ENCODE measurements at places on chromosomes 1 and 21.

GRCh38 chr1:53420341-53420740, 38.9 kb upstream of the DMRTB1 start:
- no peak for DNase-seq

DNA sequence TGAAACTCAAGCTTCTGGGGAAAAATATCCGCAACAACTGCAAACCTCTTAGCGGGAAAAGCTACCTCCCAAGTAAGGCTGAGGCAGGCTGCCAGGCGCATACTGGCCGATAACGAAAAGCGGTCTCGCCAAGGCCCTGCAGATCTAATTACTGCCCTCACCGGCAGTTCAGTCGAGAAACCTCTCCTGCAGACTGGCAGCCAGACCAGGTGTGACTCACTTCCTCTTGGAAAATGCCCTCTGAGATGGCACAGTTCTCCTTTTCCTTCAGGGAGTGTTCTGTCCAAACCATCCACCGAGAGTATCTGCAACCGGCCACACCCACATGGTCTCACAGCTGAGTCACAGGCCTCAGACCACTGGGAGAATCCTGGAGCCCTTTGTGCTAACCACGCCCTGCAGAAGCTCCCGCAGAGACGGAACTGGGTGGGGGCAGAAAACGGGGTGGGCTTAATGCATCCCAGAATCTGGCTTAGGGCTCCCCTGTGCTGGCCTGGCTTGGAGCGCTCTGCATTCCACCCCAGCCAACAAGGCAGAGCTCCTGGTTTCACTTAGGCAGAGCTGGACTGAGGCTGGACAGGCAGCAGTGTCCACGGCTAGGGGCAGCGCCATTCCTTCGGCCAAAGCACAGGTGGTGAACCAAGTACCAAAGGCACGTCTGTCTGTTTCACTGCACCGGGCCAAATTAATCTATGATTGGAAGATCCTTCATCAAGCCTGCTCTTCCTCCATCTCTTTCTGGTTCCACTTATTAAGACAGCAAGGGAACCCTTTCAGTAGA, 1.2 kb downstream of the S100A10 start:
- peak; percentile 53 for DNase-seq

- DNase-seq, result peak; percentile 17
Observed at GRCh38 chr1:167697667-167698141, 24.1 kb upstream of the MPZL1 start.

- no peak for DNase-seq
Observed at GRCh38 chr21:38027901-38028498, 111.7 kb upstream of the KCNJ6 start.

DNA sequence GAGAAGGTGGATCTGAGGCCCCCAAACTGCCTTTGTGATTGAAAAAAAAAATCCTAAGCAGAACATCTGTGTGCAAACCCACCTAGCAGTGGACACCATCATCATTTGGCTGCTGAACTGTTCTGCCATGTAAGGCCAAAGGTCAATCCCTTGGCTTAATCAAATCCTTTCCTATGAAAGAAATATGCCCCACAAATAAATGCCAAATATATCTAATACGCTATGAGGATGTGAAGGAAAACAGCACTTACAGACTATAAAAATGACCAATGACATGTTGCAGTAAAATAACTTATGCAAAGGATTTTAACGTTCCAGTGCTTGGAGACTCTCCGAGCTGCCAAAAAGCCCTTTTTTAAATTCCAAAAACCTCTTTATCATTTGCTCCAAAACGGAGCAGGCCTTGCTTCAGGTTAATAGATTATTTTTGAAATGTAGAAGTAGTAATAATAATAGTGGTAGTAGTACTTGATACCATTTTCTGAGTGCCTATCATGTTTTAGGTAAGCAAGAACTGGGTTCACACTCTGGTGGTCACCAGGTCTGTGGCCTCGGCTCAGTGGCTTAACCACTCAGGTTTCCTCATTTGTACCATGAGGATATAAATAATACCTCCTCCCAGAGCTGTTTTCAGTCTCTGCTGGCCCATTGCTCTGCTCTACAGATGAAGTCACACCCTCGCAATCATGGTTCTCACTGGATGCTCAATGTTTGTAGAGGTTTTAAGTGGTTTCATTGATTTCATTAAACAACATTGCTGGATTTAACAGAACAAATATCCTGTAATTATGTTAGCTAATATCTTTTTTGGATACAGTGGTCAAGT, 47.9 kb upstream of the EDEM3 start:
- DNase-seq, result no peak

DNA sequence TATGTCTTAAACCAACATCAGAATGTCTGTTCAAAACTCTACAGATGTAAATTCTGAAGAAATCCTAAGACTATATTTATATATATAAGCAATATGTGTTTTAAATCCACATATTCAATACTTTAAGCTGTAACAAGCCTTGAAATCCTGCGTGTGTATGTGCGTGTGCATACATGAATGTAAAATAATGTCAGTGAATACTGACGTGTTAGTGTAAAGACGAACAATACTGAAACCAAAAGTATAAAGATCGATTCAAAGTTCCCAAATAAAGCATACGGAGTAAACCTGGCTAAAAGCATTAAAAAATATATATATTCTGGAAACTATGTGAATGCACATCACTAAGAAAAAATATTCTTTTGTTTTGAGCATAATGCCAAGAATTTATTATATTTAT, 668.6 kb upstream of the NCAM2 start:
- DNase-seq, result no peak

- DNase-seq, result peak; percentile 78
Observed at GRCh38 chr1:229227298-229227919, 43.5 kb upstream of the RAB4A start.

- no peak for DNase-seq
Observed at GRCh38 chr21:42423685-42424084, 20.0 kb downstream of the UBASH3A start.

DNA sequence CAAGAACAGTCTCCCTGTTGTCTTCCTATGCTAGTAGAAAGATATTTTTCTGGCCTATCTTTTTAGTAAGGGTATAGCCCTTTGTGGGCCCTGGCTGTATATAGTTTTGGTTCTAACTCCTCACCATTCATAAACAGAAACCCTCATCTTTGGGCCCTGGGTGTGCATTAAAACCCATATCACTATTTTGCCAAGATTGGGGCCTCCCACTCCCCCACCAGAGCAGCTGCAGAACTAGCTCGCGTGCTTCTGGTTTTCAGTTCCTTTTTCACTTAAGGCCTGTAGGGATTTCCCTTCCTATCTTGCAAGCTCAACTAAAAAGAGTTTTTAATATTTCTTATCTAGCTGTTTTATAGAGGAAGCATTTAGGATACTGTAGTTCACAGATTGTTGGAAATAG, 106.4 kb downstream of the RGL1 start:
- no peak for DNase-seq

DNA sequence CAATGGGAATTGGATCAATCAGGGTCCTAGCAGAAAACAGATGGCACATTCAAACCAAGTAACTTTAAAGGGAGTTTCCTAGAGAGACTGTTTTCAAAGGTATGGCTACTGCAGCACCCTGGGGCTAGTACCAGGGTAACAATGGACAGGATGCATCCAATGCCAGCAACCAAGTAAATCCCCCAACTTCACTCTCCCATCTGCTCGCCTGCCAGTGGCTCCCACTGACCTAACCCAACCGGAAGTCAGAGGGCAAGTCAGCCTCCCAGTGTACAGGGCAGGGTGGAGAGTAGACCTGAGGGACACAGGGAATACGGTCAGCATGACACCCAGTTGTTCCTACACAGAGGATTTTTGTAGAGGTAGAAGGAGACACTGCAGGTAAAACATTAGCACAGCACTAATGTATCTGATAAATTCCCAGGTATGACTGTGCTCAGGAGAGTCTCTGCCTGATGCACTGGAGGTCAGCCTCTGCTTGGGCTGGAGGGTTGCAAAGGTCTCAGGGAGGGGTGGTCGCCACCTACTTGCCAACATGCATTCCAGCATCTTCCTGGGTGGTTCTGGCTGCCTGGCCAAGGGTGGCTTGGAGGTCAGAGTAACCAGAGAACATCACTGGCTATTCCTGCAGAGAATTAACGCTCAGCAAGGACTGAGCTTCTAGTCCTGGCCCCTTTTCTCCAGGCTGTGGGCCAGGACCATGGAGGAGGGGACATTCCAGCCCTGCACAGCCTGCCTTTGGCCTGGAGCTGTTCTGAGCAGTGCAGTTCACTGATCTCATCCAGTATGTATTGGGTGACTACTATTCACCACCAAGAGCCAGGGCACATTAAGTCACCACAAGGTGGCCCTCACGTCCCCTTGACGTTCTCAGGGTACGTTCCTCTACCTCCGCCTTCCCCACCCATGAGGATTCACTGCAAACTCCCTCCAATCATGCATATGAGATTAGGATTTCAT, 5.1 kb upstream of the GJA4 start:
- DNase-seq, result no peak

DNA sequence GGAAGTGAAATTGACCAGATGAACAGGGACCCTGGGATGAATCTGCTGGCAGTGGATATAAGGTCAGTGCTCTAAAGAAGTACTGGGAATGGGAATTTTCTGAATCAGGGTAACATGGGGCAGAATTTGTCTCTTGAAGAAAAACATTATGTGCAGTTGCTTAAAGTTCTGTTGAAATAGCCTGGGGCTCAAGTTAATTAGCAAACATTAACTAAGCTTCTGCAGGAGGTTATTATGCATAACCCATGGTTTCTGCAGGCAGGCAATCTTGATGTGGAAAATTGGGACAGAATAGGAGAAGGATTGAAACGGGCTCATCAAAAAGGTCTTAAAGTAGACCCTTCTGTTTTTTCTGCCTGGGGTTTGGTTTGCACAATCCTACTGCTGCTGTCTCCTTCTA, 14.0 kb downstream of the GSTM5 start:
- DNase-seq, result no peak

GRCh38 chr1:155126556-155127104, 1.0 kb upstream of the EFNA1 start:
- peak; percentile 90 for DNase-seq

GRCh38 chr1:40690771-40691537, 550 bp upstream of the NFYC start:
- no peak for DNase-seq

- no peak for DNase-seq
Observed at GRCh38 chr1:147171399-147172167, 687 bp downstream of the PRKAB2 start.

DNA sequence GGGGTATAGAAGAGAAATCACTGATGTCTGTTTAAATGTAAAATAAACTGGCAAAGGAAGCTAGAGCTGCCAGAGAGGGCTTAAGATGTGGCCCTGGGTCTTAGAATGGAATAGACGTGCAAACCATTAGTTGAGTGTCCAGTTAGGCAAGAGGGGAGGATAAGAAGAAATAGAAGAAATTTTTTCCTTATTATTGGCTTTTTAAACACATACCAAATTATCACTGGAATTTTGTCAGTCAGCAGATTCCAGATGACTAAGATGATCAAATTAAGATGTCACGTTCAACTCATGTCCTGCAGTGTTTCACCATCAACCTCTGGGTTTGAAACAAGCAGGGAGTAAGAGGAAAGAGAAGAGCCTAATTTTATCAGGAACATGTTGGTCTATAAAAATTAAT, 71.6 kb upstream of the C1orf21 start:
- DNase-seq, result no peak

GRCh38 chr1:25501235-25502058, 42.0 kb upstream of the LDLRAP1 start:
- DNase-seq, result no peak

GRCh38 chr1:5620997-5621396, 371.2 kb downstream of the NPHP4 start:
- DNase-seq, result peak; percentile 34

- DNase-seq, result no peak
Observed at GRCh38 chr1:101161619-101162018, 75.2 kb upstream of the S1PR1 start.

DNA sequence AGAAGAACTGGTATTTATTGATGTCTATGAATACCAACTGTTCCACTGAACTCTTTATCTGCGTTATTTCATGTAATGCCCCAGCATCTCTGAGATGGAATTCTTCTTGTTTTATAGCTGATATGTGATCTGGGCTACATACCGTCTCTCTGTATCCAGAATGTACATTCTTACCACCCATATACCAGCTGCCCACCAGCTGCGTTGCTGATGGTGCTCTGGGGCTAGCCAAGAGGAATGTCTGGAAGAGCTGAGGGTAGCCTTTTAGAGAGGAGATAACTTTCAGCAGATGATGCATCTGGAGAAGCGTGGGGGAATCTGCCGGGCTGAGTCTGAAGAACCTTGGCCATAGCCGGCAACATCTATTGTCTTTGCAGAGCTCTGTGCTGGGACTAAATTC, 137.5 kb downstream of the RYR2 start:
- DNase-seq, result no peak

- no peak for DNase-seq
Observed at GRCh38 chr1:76314730-76315129, 240.2 kb downstream of the ST6GALNAC3 start.

GRCh38 chr1:54610048-54610447, 13.3 kb downstream of the FAM151A start:
- no peak for DNase-seq

DNA sequence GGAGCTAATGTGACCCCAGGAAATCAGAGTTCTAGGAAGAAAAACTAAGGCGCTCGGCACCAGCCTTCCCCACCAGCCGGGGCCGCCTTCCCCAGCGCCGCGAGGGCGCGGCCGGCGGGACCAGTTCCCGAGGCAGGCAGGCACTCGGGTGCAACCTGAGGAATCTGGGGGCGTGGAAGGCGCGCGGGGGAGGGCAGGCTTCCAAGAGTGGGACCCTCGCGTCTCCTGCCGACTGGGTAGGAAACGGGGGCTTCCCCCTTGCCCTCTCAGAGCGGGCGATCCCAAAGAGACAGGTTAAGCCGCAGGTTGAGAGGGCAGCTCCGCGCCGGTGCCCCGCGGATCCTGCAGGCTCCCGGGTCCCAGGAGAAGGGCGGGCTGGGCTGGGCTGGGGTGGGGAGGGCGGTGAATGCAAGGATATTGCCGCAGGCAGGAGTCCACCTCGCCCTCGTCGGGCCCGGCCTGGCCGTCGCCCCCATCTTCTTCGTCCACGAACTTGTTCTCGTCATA, 431 bp downstream of the ARPC5 start:
- peak; percentile 61 for DNase-seq

GRCh38 chr1:196897158-196897828, 9.4 kb downstream of the CFHR4 start:
- peak; percentile 7 for DNase-seq

DNA sequence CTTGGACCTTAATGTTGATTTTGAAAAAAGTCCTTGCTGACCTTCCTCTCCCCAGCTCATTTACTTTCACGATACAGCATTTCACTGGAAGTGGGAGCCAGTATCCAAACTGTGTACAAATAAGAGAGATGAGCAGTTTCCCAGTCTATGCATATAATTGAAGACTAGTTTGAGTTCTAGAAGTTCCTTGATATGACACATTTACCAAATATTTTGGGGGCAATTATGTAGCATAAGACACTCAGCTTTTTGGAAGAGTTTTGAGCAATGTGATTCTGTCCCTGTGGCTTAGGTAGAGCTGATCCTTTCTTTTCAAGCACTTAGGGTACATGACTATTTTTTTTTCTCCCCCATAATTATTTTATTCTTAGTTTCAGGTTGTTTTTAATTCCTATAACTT, 26.4 kb downstream of the GIPC2 start:
- no peak for DNase-seq

DNA sequence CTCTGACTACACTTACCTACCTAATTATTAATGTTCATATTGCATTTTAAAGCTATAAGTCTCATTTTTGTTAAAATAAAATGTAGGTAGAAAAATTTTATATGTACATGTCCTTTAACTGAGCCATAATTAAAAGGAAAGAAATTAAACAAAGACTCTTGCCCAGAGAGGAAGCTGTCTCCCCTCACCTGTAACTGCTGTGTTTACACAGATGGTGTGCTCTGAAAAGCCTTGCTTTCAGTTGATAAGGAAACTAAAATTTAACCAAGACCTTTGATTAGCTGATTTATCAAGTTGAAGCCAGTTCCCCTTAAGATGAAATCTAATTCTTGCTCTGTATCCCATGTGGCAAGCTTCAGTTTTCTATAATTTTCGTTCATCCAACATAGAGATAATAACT, 213.5 kb downstream of the LYPLAL1 start:
- no peak for DNase-seq
